MCF 10A (cell line): ENCODE measurements at places on chromosomes 12 and 14. TPM values are rescaled to one million over a fixed set of nuclear protein-coding genes. Genes with fewer than 3 reads are reported as not detected.
A peak's percentile ranks its signal among the peaks of the same experiment; 100 is the strongest.

GRCh38 chr12:126342866-126343265 lies 1277.6 kb downstream of the AACS start:
- H3K4me1 ChIP-seq = no peaks in the 10 kb centered on the region
- no peaks in the 10 kb centered on the region for H3K36me3 ChIP-seq
- H3K27ac ChIP-seq = no peak overlapping the region
- DNase-seq = no peak
- H3K4me3 ChIP-seq = no peak overlapping the region

GRCh38 chr14:93137864-93138263 lies 22.1 kb upstream of the ITPK1 start:
- no peaks in the 10 kb centered on the region for H3K36me3 ChIP-seq
- no peak overlapping the region for H3K4me3 ChIP-seq
- no peaks in the 10 kb centered on the region for H3K27me3 ChIP-seq
- H3K27ac ChIP-seq = no peak overlapping the region

The RTL1 gene
- total RNA-seq = not detected in 2 replicates

The ZFYVE26 gene
- total RNA-seq = 11.9 and 18.1 TPM in 2 replicates

- H3K4me1 ChIP-seq = peaks cover 42% of the 10 kb centered on the region
- DNase-seq = no peak
- H3K27me3 ChIP-seq = no peaks in the 10 kb centered on the region
- peaks cover 7% of the 10 kb centered on the region for H3K36me3 ChIP-seq
- no peak overlapping the region for H3K27ac ChIP-seq
Observed at GRCh38 chr14:91375720-91376452, 41.7 kb downstream of the CCDC88C start.

- peaks cover 11% of the 10 kb centered on the region for H3K36me3 ChIP-seq
- peaks cover 20% of the 10 kb centered on the region for H3K4me1 ChIP-seq
- H3K27ac ChIP-seq = peak overlapping the region; percentile 61
Observed at GRCh38 chr12:98516111-98516873, 902 bp downstream of the TMPO start.

The NPFF gene
- not detected in 2 replicates for total RNA-seq

The RNASE2 gene
- total RNA-seq = not detected in 2 replicates

DNA sequence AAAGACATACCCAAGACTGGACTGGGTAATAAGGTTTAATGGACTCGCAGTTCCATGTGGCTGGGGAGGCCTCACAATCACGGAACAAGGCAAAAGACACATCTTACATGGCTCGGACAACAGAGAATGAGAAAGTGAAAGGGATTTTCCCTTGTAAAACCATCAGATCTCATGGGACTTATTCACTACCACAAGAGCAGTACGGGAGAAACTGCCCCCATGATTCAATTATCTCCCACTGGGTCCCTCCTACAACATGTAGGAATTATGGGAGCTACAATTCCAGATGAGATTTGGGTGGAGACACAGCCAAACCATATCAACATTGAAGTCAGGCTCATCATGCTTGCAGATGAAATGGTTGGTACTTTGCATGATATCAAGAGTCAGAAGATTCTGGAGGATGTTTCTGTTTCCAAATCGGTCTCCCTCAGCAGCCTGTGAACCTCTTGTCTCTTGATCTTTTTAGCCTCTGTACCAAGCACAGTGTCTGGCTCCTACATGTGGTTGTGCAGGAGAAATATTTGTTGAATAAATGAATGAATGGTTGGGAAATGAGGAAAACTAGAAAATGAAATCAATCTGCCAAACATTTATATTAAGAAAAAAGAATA lies 98.6 kb downstream of the VRK1 start:
- H3K4me1 ChIP-seq = no peaks in the 10 kb centered on the region
- H3K27ac ChIP-seq = no peak overlapping the region
- H3K27me3 ChIP-seq = no peaks in the 10 kb centered on the region
- no peak overlapping the region for H3K4me3 ChIP-seq

GRCh38 chr12:123398550-123399254 lies 14.8 kb downstream of the KMT5A start:
- H3K4me3 ChIP-seq = no peak overlapping the region
- H3K27ac ChIP-seq = no peak overlapping the region
- DNase-seq = no peak
- no peaks in the 10 kb centered on the region for H3K4me1 ChIP-seq
- peaks cover 73% of the 10 kb centered on the region for H3K36me3 ChIP-seq
- no peaks in the 10 kb centered on the region for H3K27me3 ChIP-seq

GRCh38 chr14:80764921-80765507 lies 176.5 kb downstream of the CEP128 start:
- peaks cover 11% of the 10 kb centered on the region for H3K4me1 ChIP-seq
- no peak for DNase-seq
- peaks cover 6% of the 10 kb centered on the region for H3K36me3 ChIP-seq
- no peak overlapping the region for H3K4me3 ChIP-seq
- no peak overlapping the region for H3K27ac ChIP-seq

GRCh38 chr14:93965287-93965821 lies 11.0 kb downstream of the ASB2 start:
- no peaks in the 10 kb centered on the region for H3K36me3 ChIP-seq
- peak; percentile 32 for DNase-seq
- peaks cover 13% of the 10 kb centered on the region for H3K4me1 ChIP-seq
- H3K4me3 ChIP-seq = no peak overlapping the region
- H3K27ac ChIP-seq = no peak overlapping the region

GRCh38 chr12:131137009-131137835 lies 183.5 kb downstream of the ADGRD1 start:
- no peak for DNase-seq
- no peak overlapping the region for H3K4me3 ChIP-seq
- no peaks in the 10 kb centered on the region for H3K36me3 ChIP-seq
- peaks cover 9% of the 10 kb centered on the region for H3K4me1 ChIP-seq
- no peak overlapping the region for H3K27ac ChIP-seq

- H3K4me3 ChIP-seq = no peak overlapping the region
- no peak overlapping the region for H3K27ac ChIP-seq
- DNase-seq = peak; percentile 45
- H3K27me3 ChIP-seq = no peaks in the 10 kb centered on the region
Observed at GRCh38 chr12:53195516-53196420, 11.3 kb downstream of the ITGB7 start.

DNA sequence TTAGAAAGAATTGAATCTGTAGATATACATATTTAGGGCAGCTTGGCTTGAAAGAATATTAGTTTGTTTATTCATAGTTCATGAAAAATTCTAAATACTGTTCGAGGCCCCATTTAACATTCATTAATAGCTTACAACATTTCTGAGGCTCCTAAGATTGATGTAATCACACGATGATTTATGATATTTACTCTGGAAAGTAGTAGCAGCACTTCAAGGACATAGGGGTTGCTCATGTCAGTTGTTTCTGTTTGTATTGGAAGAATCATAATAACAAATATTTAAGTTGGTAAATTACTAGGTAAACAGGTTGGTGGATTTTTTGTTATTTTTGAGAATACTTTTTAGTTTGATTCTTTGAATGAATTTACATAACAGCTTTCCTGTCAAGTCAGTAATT lies 30.4 kb downstream of the CAND1 start:
- peaks cover 15% of the 10 kb centered on the region for H3K4me1 ChIP-seq
- no peaks in the 10 kb centered on the region for H3K27me3 ChIP-seq
- no peak overlapping the region for H3K27ac ChIP-seq
- DNase-seq = no peak

- H3K27me3 ChIP-seq = no peaks in the 10 kb centered on the region
- no peak overlapping the region for H3K4me3 ChIP-seq
- peaks cover 11% of the 10 kb centered on the region for H3K4me1 ChIP-seq
- DNase-seq = no peak
- H3K27ac ChIP-seq = no peak overlapping the region
Observed at GRCh38 chr12:98351089-98351488, 164.3 kb upstream of the TMPO start.

DNA sequence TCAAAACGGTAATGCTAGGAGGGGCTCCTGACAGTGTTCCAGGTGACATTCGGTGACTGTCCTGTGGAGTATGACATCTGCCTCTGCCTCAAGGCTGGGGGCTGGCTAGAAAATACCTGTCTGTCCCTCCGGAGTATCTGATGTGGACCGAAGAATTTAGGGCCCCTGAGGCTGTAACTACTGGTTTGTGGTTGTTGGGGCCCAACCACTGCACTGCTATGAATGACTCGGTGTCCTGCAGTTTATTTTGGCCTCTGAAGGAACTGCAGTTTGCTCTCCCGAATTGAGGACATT lies 198.9 kb upstream of the CAND1 start:
- H3K27me3 ChIP-seq = peaks cover 8% of the 10 kb centered on the region
- no peak for DNase-seq
- peaks cover 26% of the 10 kb centered on the region for H3K4me1 ChIP-seq
- no peaks in the 10 kb centered on the region for H3K36me3 ChIP-seq
- H3K27ac ChIP-seq = no peak overlapping the region
